ENCODE measurements at places on chromosomes 11 and 22. TPM values are rescaled to one million over a fixed set of nuclear protein-coding genes. Genes with fewer than 3 reads are reported as not detected.

The C11orf42 gene
- total RNA-seq, result not detected

The RBMXL2 gene
- not detected for total RNA-seq

The CD82 gene
- 4.5 TPM for total RNA-seq

DNA sequence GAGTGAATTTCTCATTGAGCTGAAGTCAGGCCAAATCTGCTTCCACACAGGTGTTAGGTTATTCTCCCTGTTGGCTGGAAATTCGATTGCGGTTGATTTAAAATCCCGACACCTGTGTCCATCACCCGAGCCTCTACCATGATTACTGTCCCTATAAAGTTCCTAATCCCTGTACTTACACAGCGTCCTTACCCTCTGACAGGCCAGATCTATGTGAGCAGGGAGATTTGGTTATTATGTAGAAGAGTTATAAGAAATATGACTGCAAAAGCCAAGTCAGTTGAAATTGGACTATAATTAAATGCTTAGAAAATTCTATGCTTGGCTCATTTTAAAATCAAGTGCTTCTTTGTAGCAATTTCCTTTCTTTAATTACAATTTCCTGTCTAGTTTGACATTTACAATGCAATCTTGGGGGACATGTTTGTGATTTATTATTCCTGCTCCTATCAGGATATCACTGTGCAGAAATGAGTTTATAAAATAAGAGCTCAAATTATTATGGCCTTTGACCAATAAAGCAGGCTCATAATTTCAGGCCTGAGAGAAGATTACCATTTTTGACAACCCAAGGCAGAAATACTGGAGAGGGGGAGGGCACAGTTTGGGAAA lies 32.5 kb upstream of the LMO1 start:
- no peak for DNase-seq

- DNase-seq, result peak; percentile 71
Observed at GRCh38 chr11:1298695-1299492, 10.5 kb downstream of the TOLLIP start.
